ENCODE measurements at places on chromosomes 5 and 9.
A peak's percentile ranks its signal among the peaks of the same experiment; 100 is the strongest.

GRCh38 chr5:2894736-2895135 lies 143.3 kb upstream of the IRX2 start:
- no peak for DNase-seq

DNA sequence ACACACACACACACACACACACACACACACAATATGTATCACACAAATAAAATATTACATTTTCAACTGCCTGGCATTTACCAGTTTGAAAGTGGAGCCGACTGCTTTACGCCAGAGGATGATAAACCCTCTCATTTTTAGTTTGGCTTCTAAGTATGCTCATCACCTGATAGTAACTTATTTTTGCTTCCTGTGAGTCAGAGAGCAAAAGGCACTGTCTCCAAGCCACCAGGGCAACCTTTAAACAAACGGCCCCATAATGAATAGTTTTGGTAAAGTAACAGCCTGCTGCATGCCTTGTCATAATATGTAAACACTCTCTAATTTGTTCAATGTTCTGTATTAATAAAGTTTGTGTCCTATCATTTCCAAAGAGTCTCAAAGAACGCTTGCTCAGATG lies 26.9 kb downstream of the KLF4 start:
- DNase-seq, result no peak

- no peak for DNase-seq
These were observed 22.5 kb upstream of the NIPSNAP3A start for GRCh38 chr9:104725014-104725413.

DNA sequence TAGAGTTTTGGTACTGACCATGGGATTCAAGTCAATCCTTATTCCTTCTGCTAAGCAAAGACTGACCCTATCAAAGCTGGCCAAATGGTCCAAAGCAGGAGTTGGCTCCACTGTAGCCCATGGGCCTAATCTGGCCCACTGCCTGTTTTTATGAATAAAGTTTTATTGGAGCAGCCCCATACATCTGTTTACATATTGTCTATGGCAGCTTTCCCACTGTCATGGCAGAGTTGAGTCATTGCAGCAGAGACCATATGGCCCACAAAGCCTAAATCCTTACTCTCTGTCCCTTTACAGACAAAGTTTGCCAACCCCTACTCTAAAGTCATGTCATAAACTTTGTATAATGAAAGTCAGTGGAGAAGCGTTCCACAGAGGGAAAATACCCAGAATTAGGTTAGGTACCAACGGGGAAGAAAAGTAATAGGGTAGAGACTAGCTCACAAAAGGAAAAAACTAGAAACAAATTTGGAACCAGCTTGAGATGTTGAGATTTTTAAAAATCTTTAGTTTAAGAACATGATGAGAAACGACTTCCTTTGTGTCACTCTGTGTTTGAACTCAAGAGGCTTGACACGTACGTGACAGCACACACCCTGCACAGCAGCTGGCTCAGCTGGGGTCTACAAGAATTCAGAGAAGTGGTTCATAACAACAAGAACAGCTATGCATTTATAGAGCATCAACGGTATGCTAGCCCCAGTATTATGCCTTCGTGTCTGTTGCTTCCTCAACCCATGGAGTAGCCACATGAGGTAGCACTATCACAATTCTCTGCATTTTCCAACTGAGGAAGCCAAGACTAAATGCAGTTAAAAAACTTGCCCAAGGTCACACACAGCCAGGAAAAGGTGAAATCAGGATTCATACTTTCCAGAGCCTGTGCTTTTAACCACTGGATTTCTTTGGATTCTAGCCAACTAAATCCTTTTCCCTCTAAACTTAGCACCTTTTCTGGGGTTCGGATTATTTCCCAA lies 198.9 kb upstream of the WWC1 start:
- DNase-seq, result no peak

DNA sequence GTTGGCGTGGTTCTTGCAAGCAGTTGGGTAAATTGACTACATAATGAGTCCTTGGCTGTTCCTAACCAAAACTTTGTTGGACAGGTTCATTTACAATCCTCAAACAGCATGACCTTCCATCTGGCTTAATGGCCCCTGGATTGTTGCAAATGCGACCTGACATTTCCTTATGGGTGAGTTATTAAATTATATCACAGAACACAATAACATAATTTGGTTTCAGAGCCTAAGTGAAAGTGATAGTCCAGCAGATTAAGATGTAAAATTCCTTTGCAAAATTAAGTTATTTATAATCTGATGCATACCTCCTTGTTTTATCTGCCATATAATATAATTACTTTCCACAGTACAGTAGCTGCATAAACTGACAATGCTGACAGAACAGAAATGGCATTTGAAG lies 224.4 kb downstream of the TUSC1 start:
- DNase-seq, result no peak

GRCh38 chr9:36136272-36136893 lies at the start of gene GLIPR2:
Gene GLIPR2 (plus strand): TSS chr9:36136733. CDS start chr9:36136779, 46 bp downstream.
- peak; percentile 84 for DNase-seq

DNA sequence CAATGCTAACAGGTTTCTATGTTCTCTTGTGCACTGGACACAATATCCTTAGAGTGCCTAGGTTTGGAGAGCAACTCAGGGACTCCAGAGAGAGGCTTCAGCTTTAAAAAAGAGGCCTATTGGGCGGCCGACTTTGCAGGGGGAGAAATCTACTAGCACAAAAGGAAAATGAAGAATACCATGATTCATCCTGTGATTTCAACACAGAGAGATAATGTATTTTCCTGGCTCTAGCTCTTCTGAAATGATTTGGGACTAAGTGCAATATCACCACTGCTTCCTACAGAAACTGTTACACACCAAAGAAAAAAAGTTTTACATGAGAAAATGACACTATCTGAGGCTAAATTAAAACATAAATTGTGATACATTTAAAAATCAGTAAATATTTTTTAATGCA lies 146.1 kb upstream of the TSLP start:
- no peak for DNase-seq

DNA sequence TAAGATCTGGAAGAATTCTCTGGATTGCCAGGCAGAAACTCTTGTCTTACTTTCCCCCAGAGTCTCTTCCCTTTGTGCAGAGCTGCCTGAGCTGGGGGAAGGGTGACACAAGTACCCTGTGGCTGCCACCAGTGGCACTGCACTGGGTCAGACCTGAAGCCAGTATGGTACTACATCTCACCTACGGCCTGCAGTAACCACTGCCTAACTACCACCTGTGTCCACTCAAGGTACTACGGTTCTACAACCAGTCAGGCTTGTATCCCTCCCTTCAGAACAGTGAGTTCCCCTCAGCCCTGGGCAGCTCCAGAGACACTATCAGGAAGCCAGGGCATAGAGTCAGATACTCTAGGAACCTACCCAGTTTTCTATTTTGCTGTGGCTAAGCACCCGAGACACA lies 212.0 kb upstream of the POU5F2 start:
- no peak for DNase-seq

- DNase-seq, result no peak
These were observed 65.9 kb upstream of the GNAQ start for GRCh38 chr9:78097541-78097940.

All from MM.1S (cell line).